ENCODE measurements at places on chromosomes 2 and 18.

DNA sequence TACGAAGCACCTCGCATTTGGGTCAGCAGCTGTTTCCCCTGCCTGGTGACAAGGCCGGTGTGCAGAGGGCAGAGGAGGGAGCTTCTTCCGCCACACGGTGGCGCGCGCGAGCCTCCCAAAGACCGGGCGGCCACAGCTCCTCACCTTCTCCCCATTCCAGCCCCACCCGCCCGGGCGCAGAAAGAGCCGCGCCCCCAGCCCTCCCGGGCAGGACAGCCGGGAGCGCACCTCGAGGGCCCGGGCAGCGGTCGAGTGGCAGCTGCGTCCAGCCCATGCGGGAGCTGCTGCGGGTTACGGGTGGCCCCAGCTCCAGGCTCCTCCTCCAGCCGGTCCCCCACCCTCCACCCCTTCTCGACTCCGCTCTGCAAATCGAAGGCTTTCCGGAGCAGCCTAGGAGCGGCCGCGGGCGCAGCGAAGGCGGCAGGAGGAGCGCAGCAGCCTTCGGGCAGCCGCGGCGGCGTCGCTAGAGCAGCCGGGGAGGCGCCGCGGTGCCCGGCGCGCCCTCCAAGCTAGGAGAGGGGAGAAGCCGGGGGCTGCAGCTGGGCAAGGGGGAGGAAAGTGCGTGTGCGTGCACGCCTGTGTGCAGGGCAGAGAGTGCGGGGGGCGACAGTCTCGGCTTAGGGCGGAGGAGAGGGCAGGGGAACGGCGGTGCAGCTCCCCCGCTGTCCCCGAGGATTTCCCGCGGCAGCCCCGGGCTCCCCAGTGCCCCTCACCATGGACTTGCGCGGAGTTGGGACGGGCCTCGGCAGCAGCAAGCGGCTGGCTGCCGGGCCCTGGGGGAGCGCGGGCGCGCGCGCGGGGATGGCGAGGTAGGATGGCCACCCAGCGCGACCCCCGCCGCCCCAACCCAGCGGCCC, at the start of gene CCDC85A:
CCDC85A (plus strand) TSS at position 348 of the 857 bp plus-strand sequence. CDS start 635 bp downstream, outside the sequence.
- peak; percentile 81 for DNase-seq

- no peak for DNase-seq
Observed at GRCh38 chr2:108423502-108424251, 25.3 kb upstream of the GCC2 start.

- DNase-seq, result peak; percentile 59
Observed at GRCh38 chr2:168545439-168546082, 89.5 kb downstream of the CERS6 start.

- DNase-seq, result peak; percentile 73
Observed at GRCh38 chr2:240640939-240641338, 15.7 kb downstream of the GPR35 start.

GRCh38 chr2:40281021-40281940, 170.6 kb downstream of the SLC8A1 start:
- no peak for DNase-seq

DNA sequence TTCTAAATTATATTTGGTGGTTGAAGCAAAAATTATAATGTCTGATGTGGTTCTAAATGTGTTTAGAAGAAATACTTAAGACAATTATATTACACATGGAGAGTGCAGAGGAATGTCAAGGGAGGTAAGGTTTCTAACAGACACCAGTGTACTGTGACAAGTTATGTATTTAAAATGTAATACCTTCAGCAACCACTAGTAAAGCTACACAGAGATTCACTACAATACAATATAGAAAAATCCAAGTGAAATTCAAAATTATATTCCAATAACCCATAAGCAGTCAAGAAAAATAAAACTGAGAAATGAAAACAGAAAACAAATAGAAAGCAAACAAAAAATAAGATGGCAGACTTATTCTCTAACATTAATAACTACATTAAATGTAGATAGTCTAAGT, 249.5 kb upstream of the KLHL14 start:
- DNase-seq, result no peak

DNA sequence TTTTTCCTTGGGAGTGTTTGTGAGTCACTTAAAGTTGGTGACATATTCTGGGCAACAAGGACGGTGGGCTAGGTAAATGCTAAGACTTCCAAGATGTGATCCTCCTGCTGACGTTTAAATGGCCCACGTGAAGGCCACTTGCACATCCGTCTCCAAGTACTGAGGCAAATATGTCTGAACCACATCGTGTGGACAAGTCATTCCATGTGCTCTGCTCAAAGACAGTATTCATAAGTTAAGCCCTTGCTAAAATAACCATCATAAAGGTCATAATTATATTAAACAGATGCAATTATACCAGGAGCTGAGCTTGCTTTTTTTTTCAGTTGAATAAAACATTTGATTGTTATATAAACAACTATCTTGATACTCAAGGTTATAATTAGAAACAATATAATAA, 44.8 kb downstream of the SPP2 start:
- DNase-seq, result no peak

DNA sequence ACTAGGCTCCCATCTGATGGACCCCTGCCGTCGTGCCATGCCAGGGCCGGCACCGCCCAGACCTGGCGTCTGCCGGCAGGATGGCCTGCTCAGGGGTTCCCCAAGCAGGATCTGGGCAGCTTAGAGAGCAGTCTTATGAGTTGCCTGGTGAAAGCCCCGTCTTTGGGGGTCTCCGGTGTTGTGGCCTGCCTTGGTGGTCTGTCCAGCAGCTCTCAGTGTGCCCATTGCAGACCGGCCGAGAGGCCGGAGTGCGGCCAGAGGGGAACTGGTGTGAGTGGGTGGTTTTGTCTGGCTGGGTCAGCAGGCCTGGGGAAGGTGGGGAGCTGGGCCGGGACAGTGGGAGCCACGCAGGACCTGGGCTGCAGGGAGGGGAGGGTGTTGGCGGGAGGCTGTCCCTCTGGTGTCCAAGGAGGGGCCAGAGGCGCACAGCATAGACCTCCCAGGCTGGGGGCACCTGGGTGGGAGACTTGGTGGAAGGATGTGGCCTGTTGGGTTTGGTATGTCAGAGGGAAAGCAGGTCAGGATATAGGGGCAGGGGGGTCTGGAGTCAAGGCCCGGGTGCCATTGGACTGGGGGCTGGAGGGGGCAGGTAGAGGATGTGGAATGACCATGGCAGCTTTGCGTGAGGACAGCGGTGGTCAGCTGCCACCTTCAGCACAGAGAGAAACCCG, 16.5 kb downstream of the GPC1 start:
- DNase-seq, result no peak
